ENCODE measurements at places on chromosomes 6 and 20.
A peak's percentile ranks its signal among the peaks of the same experiment; 100 is the strongest.

GRCh38 chr6:70234561-70235236, 68.2 kb downstream of the COL9A1 start:
- DNase-seq, result no peak

DNA sequence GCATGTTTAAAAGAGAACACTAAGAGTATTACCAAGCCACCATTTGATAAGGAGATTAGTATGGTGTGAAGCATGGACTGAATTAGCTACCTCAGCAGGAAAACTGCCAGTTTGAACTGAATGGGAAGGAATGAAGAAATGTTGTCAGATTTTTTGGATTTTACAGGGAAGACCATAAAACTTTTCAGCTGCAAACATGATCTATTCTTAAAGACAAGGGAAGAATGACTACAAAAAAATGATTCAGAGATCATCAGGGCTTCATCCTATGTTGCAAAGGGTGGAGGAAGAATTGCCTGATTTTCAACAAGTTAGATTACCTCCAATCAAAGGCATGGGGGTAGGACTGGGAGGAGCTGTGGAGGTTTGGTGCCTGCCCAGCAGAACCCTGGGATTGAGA, 49.3 kb upstream of the MTRF1L start:
- no peak for DNase-seq

DNA sequence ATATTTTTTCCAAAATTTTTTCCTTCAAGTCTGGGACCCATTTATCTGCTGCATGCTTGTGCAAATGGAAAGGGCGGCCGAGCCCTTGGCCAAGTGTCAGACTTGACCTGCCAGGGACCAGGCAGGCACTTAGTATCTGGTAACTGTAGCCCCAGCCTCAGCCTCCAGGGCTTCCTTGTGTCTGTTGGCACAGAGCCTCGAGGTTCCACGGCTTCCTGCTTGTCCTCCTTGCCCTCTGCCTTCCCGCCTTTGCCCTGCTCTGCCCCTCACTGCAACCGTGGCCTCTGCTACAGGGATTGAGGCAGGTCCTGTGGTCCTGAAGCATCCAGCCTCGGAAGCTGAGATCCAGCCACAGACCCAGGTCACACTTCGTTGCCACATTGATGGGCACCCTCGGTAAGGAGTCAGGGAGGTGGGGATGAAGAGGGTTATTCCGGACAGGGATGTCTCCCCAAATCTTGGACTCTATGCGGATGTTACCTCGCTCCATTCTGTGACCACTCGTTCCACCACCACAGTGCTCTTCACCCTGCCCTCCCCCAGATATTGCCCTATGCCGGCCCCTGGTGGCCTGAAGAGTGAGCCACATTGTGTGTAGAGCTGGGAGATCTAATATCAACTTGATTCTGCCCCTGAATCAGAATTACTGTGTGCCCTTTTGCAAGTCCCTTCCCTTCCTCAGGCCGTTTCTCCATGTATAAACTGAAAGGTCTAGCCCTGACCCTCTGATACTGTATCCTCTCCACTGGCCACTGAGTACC, 41.5 kb upstream of the SRF start:
- peak; percentile 27 for DNase-seq

- no peak for DNase-seq
Observed at GRCh38 chr6:30543821-30544220, 12.5 kb downstream of the GNL1 start.

GRCh38 chr6:154111025-154111424, 72.0 kb downstream of the OPRM1 start:
- no peak for DNase-seq

DNA sequence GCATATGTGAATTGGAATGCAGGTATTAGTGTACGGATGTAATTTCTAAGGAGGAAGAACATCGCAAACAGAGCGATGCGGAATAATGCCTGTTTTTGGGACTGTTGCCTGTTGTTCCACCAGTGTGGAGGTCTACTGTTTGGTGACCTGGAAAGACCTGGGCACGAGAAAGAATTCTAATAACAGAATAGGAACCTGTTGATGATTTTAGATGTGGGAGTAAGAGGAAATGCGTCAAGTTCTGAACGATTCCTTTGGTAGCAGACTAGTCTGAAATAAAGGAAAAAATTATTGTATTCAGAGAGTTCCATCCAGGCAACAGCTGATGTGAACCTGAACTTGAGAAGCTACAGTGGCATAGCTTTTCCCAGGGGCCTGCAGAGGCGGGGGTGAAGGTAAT, 192.1 kb downstream of the DTNBP1 start:
- no peak for DNase-seq

GRCh38 chr6:137112067-137112355, 61.4 kb downstream of the IL22RA2 start:
- DNase-seq, result no peak

DNA sequence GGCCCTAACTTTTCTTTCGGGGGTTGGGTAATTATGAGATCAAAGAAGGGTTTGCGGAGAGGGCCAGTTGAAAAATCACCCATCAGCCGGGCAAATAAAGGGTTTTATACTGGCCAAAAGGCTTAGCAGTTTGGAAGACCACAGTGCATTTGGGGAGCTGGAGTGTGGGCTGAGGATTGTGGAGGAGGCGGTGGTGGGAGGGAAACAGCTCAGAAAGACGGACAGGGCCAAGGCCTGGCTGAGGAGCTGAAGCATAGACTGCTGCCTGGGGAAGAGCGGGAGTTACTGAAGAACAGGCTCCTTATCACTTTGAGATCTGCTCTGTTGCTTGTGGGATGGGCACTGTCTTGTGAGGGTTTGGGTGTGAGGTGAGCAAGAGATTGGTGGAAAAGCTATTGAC, 144.2 kb downstream of the CARMIL1 start:
- no peak for DNase-seq

GRCh38 chr6:111743360-111743759, 129.9 kb downstream of the FYN start:
- no peak for DNase-seq

DNA sequence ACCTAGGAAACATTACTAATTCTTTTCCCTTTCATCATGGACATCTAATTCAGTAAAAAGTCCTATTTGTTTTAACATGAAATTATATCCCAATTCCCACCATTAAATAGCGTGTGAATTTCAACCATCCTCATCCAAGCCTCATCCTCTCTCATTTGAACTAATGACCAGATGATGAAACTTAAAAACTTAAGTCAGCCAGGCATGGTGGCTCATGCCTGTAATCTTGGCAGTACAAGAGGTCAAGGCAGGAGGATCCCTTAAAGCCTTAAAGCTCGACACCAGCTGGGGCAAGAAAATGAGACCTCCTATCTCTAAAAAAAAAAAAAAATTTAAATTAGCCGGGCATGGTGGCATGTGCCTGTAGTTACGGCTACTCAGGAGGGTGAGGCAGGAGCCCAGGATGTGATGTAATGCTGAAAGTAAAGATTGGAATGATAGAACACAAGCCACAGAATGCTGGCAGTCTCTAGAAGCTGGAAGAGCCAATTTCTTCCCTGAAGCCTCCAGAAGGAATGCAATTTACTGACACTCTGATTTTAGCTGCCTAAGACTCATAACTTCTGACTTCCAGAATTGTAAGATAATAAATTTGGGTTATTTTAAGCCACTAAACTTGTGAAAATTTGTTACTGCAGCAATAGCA, 27.1 kb upstream of the HAO1 start:
- no peak for DNase-seq

DNA sequence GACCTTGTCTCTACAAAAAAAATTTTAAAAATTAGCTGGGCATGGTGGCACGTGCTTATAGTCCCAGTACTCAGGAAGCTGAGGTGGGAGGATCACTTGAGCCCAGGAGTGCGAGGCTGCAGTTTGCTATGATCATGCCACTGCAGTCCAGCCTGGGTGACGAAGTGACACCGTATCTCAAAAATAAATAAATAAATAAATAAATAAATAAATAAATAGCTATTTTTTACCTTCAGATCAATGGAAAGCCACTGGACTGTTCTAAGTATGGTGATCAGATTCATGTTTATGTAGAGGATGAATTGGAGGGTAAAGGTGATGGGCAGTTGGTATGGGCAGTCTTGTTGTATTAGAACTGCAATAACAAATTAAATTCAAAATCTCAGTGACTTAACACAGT, 24.0 kb downstream of the DSTN start:
- DNase-seq, result no peak

- DNase-seq, result no peak
Observed at GRCh38 chr20:53937339-53937741, 133.1 kb downstream of the BCAS1 start.

DNA sequence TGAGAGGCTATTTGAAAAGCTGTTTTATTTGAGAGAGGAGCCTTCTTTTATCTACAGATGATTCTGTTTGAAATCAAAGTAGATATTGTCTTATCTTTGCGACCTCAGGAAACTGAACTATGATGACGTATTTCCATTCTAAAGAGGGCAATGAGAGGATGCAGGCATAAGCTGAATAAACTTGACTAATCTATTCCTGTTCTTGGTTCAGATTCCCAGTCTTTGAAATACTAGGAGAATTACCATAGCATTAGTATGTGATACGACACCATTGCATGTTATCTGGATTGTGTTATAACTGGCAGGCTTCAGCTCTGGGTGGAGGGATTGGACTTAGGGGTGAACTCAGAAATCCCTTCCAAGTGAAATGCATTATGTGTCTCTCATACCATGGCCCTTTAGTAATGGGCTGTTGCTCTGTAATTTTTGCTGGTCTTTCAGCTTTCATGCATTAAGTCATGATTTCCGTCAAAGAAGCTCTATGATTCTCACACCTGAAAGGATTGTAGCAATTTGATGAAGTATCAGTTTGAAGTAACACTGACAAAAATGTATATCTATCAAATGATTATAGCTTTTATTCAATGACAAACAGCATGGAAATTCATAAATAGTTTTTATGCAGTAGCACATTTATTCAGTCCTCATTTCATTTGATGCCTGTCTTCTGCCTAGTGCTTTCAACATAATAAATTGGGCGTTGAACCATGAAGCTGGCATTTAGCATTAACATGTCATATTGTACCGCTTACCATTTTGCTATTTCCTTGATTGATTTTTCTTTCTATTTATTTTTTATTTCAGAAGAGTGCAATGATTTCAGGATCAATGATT, 138.4 kb upstream of the SPACA1 start:
- DNase-seq, result no peak

- DNase-seq, result no peak
Observed at GRCh38 chr6:5173810-5174209, 86.9 kb downstream of the LYRM4 start.

DNA sequence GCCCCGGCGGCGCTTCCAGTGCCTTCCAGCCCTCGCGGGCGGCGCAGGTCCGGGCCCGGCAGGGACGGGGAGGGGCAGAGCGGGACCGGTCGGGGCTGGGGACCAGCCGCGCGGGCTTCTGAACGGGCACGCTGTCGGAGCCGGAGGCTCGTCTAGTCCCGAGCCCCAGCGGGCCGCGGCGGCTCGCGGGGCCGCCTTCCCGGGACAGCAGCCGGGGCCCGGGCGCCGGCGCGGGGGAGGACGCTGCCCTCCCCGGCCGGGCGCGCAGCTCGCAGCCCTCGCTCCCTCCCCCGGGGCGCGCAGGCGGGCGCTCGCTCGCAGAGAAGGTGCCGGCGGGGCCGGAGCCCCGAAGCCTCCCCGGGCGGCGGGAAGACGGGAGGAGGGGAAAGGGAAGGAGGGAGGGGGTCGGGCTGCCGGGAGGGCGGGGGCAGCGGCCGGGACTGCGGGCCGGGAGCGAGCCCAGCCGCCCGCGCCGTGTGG, 696 bp upstream of the SIRPA start:
- DNase-seq, result peak; percentile 23

All from activated T-cell treated with anti-CD3 and anti-CD28 coated beads, Interleukin-2, amount 50 U/mL, for 48 hours (primary cell).